Bronchial epithelial cell (primary cell): ENCODE measurements at places on chromosomes 5 and 9. TPM values are rescaled to one million over a fixed set of nuclear protein-coding genes. Genes with fewer than 3 reads are reported as not detected.

CDH9 gene
- total RNA-seq, result not detected in 2 replicates

GPR150 gene
- 0.26 TPM in 2 replicates for total RNA-seq

AGXT2 gene
- not detected in 2 replicates for total RNA-seq

GRIN1 gene
- total RNA-seq, result 0.26 and 0.53 TPM in 2 replicates

DOCK2 gene
- not detected in 2 replicates for total RNA-seq

TLX3 gene
- total RNA-seq, result not detected in 2 replicates

SLC28A3 gene
- 0.53 and 15.0 TPM in 2 replicates for total RNA-seq

CDKN2B gene
- total RNA-seq, result 29.2 and 64.0 TPM in 2 replicates

N4BP3 gene
- total RNA-seq, result 4.1 and 4.5 TPM in 2 replicates

MEGF9 gene
- total RNA-seq, result 4.7 and 5.9 TPM in 2 replicates

OMD gene
- not detected in 2 replicates for total RNA-seq

HMGCR gene
- 83.7 and 124 TPM in 2 replicates for total RNA-seq

BAAT gene
- 0.13 and 0.26 TPM in 2 replicates for total RNA-seq

CCNI2 gene
- 0.26 TPM in 1 of 2 replicates, not detected in the other for total RNA-seq

IL3 gene
- total RNA-seq, result not detected in 2 replicates

TYRP1 gene
- not detected in 2 replicates for total RNA-seq

S100Z gene
- total RNA-seq, result not detected in 2 replicates

EGR1 gene
- 6.1 and 9.0 TPM in 2 replicates for total RNA-seq

RNF208 gene
- 0.38 TPM in 1 of 2 replicates, not detected in the other for total RNA-seq

PRRC2B gene
- total RNA-seq, result 20.0 and 33.3 TPM in 2 replicates

FBP1 gene
- 0.13 TPM in 1 of 2 replicates, not detected in the other for total RNA-seq

SAXO1 gene
- not detected in 2 replicates for total RNA-seq

GBGT1 gene
- 1.0 and 1.1 TPM in 2 replicates for total RNA-seq
